Activated naive CD8-positive, alpha-beta T cell treated with anti-CD3 and anti-CD28 coated beads for 36 hours (primary cell): ENCODE measurements at places on chromosomes 13 and 19.

- H3K27me3 ChIP-seq, result peaks cover 74% of the 10 kb centered on the region
- no peaks in the 10 kb centered on the region for H3K36me3 ChIP-seq
- DNase-seq, result no peak
- H3K4me3 ChIP-seq, result no peak overlapping the region
Observed at GRCh38 chr19:19214159-19214490, 2.4 kb downstream of the NCAN start.

DNA sequence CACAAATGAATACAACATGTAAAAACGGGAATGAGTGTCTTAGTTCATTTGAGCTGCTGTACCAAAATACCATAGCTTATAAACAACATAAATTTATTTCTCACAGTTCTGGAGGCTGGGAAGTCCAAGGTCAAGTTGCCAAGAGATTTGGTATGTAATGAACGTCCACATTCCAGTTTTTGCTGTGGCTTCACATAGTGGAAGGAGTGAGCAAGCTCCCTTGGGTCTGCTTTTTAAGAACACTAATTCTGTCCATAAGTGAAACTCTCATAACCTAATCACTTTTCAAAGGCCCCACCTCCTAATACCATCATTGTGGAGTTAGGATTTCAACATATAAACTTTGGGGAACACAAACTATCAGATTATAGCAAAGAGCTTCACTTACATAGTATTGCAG, 1189.6 kb downstream of the PCDH9 start:
- no peak overlapping the region for H3K4me3 ChIP-seq
- no peaks in the 10 kb centered on the region for H3K36me3 ChIP-seq
- DNase-seq, result no peak
- H3K27me3 ChIP-seq, result no peaks in the 10 kb centered on the region
- no peak overlapping the region for H3K27ac ChIP-seq

GRCh38 chr19:45643927-45644771, 5.0 kb upstream of the EML2 start:
- H3K36me3 ChIP-seq, result peaks cover 10% of the 10 kb centered on the region
- no peak for DNase-seq
- H3K27me3 ChIP-seq, result peaks cover 24% of the 10 kb centered on the region
- peaks cover 34% of the 10 kb centered on the region for H3K4me1 ChIP-seq

DNA sequence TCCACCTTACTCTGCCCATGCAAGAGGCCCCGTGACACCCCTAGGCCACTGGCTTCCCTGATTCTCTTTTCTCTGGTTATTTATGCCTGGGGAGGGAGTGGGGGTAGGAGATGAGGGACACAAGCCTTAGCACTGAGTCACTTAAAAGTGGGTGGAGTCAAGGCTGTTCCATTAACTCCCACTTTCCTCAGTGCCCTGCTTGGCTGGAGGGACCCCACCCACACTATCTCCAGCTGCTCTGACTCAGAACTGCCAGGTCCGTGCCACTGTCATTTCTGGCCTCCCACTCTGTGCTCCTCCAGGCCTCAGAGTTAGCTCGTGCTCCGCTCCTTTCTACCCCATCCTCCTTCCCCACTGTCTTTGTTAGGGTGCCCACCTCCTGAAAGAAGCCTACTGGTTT, 113.4 kb upstream of the UQCRFS1 start:
- H3K27me3 ChIP-seq, result no peaks in the 10 kb centered on the region
- no peak for DNase-seq
- H3K36me3 ChIP-seq, result no peaks in the 10 kb centered on the region
- H3K27ac ChIP-seq, result no peak overlapping the region

- no peaks in the 10 kb centered on the region for H3K27me3 ChIP-seq
- H3K4me1 ChIP-seq, result peaks cover 47% of the 10 kb centered on the region
- peaks cover 60% of the 10 kb centered on the region for H3K36me3 ChIP-seq
Observed at GRCh38 chr19:1076951-1077350, 10.0 kb downstream of the ARHGAP45 start.

DNA sequence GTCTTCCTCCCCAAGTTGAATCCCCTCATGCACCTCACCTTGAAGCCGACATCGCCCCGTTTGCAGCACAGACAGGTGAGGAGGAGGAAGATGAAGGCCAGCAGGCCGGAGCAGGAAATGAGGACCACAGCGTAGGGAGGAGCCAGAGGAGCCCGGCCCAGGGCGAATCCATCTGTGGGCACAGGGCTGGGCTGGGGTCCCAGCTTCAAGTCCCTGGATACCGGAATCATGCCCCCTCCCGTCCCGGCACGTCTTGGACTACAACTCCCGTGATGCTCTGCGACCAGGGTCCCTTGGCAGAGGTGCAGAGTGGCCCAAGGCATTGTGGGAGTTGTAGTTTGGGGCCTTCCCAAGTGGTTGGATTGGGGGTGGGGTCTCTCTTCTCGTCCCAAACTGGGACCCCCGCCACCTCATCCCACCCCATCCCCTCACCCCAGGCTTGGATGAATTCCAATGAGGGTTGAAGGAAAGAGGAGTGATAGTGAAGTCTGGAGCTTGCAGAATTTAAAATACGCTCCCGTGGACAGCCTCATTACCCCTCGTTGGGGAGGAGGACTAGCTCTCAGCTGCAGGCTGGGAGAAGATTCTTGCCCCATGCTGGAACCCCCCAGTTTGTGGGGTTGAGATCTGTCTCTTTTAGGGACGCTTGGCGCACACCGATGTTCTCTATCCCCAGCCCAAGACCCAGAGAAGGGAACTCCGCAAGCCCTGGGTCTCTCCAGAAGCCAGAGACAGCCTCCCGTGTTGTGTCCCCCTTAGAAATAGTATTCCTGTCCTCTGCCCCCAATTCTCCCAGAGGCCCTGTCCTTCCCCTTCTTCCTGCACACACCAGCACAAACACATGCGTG, 990 bp downstream of the LMTK3 start:
- no peak overlapping the region for H3K27ac ChIP-seq
- H3K27me3 ChIP-seq, result no peaks in the 10 kb centered on the region
- peak; percentile 73 for DNase-seq
- peak overlapping the region; percentile 80 for H3K4me3 ChIP-seq
- peaks cover 11% of the 10 kb centered on the region for H3K4me1 ChIP-seq

DNA sequence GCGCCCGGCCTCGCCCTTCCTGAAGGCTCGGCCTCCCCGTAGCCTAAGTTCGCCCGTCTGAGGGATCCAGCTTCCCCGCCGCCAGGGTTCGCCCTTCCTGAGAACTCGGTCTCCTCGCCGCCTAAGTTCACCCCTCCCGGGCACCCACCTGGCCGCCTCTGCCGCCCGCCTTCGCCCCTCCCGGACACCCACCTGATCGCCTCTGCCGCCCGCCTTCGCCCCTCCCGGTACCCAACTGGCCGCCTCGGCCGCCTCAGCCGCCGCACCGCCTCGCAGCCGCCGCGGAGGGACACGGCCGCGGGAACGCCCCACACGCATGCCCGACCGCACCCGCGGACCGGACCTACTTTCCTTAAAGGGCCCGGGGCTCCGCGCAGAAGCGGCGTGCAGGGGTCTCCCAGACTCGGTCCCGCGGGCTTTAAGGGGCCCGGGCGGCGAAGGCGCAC, at the start of gene MOB3A:
TSS of gene MOB3A (minus strand) at position 293 of the 446 bp plus-strand sequence. CDS start 17,766 bp downstream, outside the sequence.
- H3K4me1 ChIP-seq, result peaks cover 36% of the 10 kb centered on the region
- peak; percentile 91 for DNase-seq
- H3K27ac ChIP-seq, result peak within 1 kb of the TSS; percentile 90
- H3K36me3 ChIP-seq, result peaks cover 25% of the 10 kb centered on the region
- no peaks in the 10 kb centered on the region for H3K27me3 ChIP-seq

GRCh38 chr13:25377244-25377962, 5.6 kb downstream of the ATP8A2 start:
- H3K4me3 ChIP-seq, result no peak overlapping the region
- no peaks in the 10 kb centered on the region for H3K36me3 ChIP-seq
- H3K4me1 ChIP-seq, result peaks cover 5% of the 10 kb centered on the region
- H3K27me3 ChIP-seq, result peaks cover 41% of the 10 kb centered on the region
- no peak for DNase-seq

- no peak overlapping the region for H3K27ac ChIP-seq
- DNase-seq, result no peak
- H3K36me3 ChIP-seq, result no peaks in the 10 kb centered on the region
- peaks cover 45% of the 10 kb centered on the region for H3K27me3 ChIP-seq
Observed at GRCh38 chr13:110985541-110985940, 70.7 kb upstream of the ANKRD10 start.

DNA sequence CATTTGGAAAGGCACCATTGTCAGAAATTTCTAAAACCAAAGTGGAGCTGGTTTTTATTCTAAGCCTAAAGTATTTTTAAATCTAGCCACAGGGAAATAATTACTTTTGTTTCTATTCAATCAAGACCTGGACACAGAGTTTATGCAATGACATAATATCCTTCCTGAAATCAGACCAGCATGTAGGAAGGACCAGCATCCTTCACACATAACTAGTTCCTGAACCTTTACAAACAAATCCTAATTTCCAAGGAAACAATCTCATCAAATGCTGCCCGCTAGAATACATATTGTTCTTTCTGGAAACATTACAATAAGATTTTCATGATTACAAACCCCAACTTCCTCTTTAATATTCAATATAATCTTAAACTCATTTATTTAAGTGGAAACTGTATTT, 1.5 kb downstream of the STARD13 start:
- DNase-seq, result no peak
- no peak overlapping the region for H3K27ac ChIP-seq
- H3K27me3 ChIP-seq, result peaks cover 58% of the 10 kb centered on the region
- H3K4me1 ChIP-seq, result peaks cover 16% of the 10 kb centered on the region
- no peak overlapping the region for H3K4me3 ChIP-seq
- no peaks in the 10 kb centered on the region for H3K36me3 ChIP-seq

GRCh38 chr19:57321751-57322150, 1.5 kb downstream of the ZNF543 start:
- peaks cover 11% of the 10 kb centered on the region for H3K27me3 ChIP-seq
- DNase-seq, result no peak
- H3K27ac ChIP-seq, result peak overlapping the region; percentile 63
- H3K4me1 ChIP-seq, result peaks cover 23% of the 10 kb centered on the region
- peak overlapping the region; percentile 86 for H3K4me3 ChIP-seq
- peaks cover 61% of the 10 kb centered on the region for H3K36me3 ChIP-seq

GRCh38 chr19:54506079-54506478, 3.4 kb downstream of the LAIR2 start:
- no peak overlapping the region for H3K27ac ChIP-seq
- H3K4me1 ChIP-seq, result peaks cover 19% of the 10 kb centered on the region
- DNase-seq, result no peak
- H3K4me3 ChIP-seq, result no peak overlapping the region

GRCh38 chr13:37665420-37665819, 66.9 kb upstream of the POSTN start:
- H3K4me1 ChIP-seq, result no peaks in the 10 kb centered on the region
- H3K36me3 ChIP-seq, result no peaks in the 10 kb centered on the region
- no peak for DNase-seq
- no peak overlapping the region for H3K4me3 ChIP-seq

DNA sequence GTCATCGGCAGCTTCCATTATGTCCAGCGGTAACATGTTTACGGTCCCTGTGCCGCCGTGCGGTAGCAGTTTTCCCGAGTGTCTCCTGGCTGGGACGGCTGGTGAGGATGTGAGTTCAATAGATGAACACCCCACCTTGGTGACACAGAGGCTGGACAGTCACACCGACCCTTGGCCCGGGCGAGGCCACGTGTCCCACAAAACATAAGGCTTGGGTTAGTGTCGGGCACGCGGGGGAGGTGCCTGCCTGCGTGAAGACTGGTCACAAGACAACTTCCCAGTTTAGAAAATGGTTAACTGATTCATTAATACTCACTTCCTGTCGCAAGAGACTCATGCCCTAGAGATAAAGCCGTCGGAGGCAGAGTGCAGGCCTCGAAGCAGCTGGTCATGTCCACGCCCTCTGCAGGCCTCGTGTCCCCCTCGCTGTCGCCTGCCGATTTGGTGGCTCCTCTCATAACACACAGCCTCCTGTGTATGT, 17.2 kb downstream of the RASA3 start:
- no peak for DNase-seq
- H3K4me3 ChIP-seq, result no peak overlapping the region
- H3K36me3 ChIP-seq, result peaks cover 12% of the 10 kb centered on the region
- H3K27me3 ChIP-seq, result no peaks in the 10 kb centered on the region

DNA sequence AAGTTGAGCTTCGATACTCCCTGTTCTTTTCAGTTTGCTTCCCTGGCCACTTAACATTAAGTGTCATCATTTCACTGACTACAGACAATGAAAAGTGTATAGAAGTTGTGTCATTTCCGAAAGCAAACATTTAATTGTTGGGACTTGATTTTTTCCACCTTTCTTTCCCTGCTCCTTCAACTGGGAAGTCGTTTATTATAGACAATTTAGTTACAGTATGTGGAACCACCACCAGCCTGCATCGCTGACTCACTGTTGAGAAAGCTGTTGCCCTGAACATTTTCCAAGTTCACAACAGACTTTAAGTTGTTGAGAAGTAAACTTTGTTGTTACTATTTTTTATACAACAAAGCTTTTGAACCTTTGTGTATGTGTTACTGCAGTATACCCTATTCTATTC, 788.4 kb upstream of the PRR20A start:
- H3K27ac ChIP-seq, result no peak overlapping the region
- no peaks in the 10 kb centered on the region for H3K27me3 ChIP-seq
- H3K36me3 ChIP-seq, result no peaks in the 10 kb centered on the region
- DNase-seq, result no peak

- peaks cover 8% of the 10 kb centered on the region for H3K36me3 ChIP-seq
- no peaks in the 10 kb centered on the region for H3K27me3 ChIP-seq
- H3K27ac ChIP-seq, result no peak overlapping the region
- H3K4me3 ChIP-seq, result no peak overlapping the region
Observed at GRCh38 chr19:16417660-16418596, 53.8 kb downstream of the EPS15L1 start.

GRCh38 chr13:79450110-79450509, 30.8 kb upstream of the NDFIP2 start:
- no peak overlapping the region for H3K4me3 ChIP-seq
- no peak overlapping the region for H3K27ac ChIP-seq
- H3K27me3 ChIP-seq, result peaks cover 4% of the 10 kb centered on the region
- peaks cover 62% of the 10 kb centered on the region for H3K4me1 ChIP-seq
- no peak for DNase-seq
- H3K36me3 ChIP-seq, result peaks cover 1% of the 10 kb centered on the region

DNA sequence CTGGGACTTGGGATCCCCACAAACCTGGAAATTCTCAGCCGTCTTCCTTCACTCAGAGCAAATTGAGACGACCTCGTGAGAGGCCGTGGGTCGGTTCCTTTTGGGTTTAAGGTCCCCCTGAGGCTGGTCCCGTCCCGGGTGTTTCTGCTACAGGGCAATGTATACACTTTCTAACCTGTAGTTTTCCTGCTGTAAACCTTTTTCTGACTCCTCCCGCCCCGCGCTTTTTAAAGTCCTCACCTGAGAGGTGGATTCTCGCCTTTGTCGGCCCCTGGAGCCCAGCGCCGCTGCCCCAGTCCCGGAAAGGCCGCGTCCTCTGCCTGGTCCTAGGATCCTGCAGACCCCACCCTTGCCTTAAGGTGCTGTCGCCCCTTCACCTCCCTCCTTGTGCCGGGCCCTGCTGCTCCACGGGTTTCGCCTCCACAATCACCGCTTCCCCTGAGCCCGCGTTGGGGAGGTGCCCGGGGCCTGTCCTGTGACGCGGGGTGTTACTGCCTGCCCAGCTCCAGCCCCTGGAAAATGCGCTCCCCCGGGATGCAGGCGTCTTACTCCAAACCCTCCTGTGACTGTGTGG, 391 bp downstream of the ZNF761 start:
- peaks cover 51% of the 10 kb centered on the region for H3K36me3 ChIP-seq
- H3K4me3 ChIP-seq, result peak overlapping the region; percentile 90
- peaks cover 26% of the 10 kb centered on the region for H3K4me1 ChIP-seq
- H3K27me3 ChIP-seq, result no peaks in the 10 kb centered on the region
- peak overlapping the region; percentile 94 for H3K27ac ChIP-seq
- DNase-seq, result peak; percentile 22
